ENCODE measurements at places on chromosomes 12 and 14.
A peak's percentile ranks its signal among the peaks of the same experiment; 100 is the strongest.

DNA sequence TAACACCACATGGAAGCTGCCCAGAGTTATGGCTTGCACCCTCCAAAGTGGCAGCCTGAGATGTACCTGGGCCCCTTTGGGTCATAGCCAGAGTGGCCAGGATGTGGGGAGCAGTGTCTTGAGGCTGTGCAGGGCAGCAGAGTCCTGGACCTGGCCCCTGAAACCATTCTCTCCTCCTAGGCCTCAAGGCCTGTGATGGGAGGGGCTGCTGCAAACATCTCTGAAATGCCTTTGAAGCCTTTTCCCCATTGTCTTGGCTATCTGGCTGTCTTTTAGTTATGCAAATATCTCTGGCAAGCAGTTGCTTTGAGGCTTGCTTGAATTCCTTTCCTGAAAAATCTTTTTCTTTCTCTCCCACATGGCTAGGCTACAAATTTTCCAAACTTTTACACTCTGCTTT is 356.5 kb downstream of the DAD1 start:
- DNase-seq: no peak

DNA sequence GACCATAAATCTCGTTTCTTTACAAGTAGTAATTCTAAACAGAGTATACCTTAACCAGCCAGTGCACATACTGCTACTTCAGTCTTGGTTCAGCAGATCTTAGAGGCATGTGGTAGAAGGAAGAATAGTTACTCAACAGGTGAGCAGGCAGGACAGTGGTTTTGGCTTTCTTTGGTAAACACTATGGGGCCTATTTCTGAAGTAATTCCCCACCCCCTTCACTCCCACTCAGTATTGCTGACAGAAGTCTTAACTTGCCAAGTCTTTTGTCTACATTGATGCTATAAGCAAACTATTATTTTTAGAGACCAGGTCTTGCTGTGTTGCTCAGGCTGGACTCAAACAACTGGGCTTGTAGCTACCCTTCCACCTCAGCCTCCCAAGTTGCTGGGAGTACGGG is 68.5 kb downstream of the FBXO34 start:
- DNase-seq: no peak

DNA sequence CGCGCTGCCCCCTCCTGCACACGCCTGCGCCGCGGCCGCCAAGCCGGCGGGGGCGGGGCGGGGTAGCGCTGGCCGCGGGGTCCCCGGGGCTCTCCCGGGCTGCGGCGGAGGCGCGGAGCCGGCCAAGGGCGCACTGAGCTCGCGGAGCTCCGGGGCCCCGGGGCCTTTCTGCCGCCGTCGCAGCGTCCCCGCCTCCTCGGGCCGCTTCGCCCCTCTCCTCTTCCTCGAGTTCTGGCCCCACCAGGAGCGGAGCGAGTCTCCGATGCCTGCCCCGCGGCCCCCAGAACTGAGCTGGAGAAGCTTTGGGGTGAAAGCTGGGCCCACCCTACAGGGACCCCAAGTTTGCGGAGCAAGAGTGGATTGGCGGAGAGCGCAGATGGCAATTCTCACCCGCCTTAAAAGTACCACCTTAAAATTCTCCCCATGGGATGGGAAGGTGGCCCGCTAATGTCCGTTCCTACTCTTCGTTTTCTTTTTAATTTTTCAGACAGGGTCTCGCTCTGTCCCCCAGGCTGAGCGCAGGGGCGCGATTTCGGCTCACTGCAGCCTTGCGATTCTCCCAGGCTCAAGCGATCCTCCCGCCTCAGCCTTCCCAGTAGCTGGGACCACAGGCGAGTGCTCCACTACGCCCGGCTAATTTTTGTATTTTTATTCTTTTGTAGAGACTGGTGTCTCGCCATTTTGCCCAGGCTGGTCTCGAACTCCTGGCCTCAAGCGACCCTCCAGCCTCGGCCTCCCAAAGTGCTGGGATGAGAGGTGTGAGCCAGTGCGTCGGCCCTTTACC is 129.6 kb downstream of the NDUFA12 start:
- no peak for DNase-seq

- DNase-seq: no peak
Measured at GRCh38 chr14:55349565-55349964, 62.1 kb downstream of the ATG14 start.

- peak; percentile 83 for DNase-seq
Measured at GRCh38 chr14:103334644-103335622, 896 bp downstream of the EIF5 start.

DNA sequence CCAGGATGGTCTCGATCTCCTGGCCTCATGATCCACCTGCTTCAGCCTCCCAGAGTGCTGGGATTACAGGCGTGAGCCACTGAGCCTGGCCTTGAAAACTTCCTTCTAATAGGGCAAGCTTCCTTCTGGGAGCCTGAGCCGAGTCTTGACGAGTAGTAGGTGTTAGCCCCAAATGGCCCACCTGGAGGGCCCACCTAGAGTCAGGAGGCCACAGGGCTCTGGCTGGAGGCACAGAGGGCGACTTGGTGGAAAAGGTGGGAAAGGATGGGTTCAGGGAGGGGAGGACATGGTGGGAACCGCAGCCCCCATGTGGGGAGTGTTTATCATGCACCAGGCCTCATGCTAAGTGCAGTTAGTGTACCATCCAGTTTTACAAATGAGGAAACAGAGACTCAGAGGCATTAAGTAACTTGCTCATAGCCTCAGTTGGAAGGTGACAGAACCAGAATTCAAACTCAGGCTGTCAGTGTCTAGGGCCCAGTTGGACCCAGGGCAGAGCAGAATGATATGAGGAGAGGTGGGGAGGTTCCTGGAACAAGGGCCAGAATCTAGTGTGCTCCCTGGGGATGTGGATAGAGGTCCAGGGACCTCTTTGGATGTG is 3.1 kb upstream of the LRP1-AS start:
- no peak for DNase-seq

DNA sequence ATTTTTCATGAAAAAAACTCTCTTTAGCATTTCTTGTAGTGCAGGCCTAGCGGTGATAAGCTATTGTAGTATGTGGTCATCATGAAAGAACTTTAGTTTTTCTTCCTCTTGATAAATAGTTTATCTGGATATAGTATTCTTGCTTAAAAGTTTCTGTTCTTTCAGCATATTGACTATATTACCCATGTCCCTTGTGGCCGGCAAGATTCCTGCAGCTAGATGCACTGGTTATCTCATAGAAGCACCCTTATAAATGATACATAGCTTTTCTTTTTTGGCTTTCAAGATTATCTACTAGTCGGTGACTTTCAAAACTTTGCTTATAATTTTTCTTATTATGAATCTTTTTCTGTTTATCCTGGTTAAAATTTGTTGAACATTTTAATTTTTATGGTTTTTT is 234.8 kb downstream of the ALG10 start:
- no peak for DNase-seq

GRCh38 chr12:58893495-58893894 is 26.8 kb downstream of the LRIG3 start:
- DNase-seq: no peak

DNA sequence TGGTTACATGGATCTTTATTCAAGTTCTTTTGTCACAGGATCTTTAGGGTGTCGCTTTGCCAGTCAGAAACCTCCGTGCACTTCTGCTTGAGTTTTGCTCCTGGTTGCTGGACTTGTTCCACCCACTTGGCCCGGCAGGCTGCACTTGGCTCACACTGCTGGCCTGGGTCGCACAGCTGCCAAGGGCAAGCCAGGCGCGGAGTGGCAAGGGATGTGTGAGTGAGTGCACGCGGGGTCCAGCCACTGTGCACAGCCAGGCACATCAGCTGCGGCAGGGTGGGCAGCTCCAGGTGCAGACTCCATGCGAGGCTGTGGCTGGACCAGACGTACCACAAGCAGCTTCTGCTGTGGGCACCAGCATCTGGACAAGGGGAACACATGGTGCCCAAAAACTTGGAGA is 76.6 kb downstream of the DERA start:
- DNase-seq: no peak

DNA sequence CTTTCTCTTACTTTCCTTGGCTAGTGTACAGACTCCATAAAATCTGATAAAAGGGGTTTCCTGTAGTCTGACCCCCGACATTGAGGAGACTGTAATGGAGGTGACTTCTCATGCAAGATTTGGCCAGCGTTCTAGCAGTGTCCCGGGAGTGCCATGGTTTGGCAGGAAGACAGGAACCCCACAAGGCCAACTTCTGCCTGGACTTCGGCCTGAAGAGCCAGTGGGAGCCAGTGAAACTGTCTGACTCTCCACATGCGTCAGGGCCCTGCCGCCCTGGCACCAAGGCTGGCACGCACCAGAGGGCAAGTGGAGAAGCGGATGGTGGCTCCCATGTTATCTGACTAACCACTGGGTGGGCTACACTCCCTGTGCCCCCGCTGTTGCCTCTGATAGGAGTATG is 70.5 kb downstream of the TMEM260 start:
- no peak for DNase-seq

GRCh38 chr14:62289471-62289870 is 527.3 kb downstream of the SNAPC1 start:
- DNase-seq: no peak

DNA sequence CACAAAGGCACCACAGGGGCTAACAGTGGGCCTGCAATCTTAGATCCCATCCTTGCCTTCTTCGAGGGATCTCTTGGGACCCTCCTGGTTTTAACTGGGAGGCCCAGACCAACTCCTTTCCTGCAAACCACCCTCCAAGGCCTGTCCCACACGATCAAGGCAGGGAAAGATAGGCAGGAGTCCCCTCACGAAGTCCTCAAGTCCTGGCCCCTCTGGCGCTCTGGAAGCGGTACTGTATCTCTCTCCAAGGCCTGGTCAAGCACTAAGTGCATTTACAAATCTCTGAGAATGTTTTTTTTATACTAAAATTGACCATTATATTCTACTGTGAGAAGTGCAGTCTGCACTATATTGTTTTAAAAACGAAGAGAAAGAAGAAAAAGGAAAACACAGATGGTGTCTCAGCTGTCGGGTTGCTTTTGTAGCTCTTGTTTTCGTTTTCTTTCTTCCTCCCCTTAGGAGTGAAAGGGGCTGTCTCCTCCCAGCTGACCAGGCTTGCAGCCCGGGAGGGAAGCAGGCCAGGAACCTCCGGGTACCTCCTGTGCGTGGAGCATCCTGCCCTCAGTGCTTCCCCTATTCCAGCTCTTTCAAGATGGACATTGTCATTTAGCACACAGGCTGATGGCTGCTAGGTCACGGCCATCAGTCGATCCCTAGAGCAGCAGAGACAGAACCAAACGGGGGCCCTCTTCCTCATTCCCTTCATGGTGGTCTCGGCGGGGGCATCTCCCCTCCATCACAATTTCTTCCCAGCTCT is 56.7 kb downstream of the FAM222A start:
- no peak for DNase-seq

GRCh38 chr12:92362126-92362525 is 216.5 kb upstream of the BTG1 start:
- no peak for DNase-seq

DNA sequence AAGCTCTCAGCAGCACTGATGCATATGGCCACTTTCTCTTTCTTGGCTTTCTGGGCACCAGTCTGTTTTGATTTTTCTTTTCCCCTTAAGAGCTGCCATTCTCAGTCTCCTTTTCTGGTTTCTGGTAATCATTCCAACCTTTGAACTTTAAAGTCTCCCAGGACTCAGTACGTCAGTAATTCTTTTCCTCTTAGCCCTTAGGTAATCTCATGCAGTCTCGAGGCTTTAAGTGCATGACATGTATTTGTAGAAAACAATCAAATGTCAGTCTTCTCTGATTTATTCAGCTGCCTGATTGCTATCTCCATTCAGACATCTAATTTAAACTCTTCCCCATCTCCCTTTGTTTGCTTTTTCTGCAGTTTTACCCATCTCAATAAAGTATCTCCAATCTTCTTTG is 139.1 kb upstream of the PDZRN4 start:
- DNase-seq: no peak

- no peak for DNase-seq
Measured at GRCh38 chr14:76053572-76054355, 68.2 kb downstream of the IFT43 start.

GRCh38 chr12:116859079-116859478 is 22.2 kb downstream of the HRK start:
- no peak for DNase-seq

- DNase-seq: no peak
Measured at GRCh38 chr14:77475432-77476115, 17.7 kb downstream of the AHSA1 start.

DNA sequence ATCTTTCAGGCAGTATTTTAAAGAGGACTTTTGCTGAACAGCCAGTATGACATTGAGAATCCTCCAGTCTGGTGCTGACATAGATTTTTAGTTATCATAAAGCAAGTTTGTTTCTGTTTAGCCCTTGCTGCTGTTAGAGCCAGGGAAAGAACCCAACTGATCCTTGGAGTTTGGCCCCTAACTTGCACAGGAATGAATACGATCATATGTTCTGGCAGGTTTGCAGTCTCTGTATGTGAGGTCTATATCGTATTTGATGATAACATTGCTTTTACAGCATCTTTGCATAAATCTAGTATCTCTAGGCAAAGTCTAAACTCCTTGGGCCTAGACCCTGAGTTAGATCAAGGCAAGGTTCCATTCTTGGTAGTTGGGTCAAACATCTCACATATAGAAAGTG is 4.3 kb upstream of the CCDC175 start:
- DNase-seq: no peak

DNA sequence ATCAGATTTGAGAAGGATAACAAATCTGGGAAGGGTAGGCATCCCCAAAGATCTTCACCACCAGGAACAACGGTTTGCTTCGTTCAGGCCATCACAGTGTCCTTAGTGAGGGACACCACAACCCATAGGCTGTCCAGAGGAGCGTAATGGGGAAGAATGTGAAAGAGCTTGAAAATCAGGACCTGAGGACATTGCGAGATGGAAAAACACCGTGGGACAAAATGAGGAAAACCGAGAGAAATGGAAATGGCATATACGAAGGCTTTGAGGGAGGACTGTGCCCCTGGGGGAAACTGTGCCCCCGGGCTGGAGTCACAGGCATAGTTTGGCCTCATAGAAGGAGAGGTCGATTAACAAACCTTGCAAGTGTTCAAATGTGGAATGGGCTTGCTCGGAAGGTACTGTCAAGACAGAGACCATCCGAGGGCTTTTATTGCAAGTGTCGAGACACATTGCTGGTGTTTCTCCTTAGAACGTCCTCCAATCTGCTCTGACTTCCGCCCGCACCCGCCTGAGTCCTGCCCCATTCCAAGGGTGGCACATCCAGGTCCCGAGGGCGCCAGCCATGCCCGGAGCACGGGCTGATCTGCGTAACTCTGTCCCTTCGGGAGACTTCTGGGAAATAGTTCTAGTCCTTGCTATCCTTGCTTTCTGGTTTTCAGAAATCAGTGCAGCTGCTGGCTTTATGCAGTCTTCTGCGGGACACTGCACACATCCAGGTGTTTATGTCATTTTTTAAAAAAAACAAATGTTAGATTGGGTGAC is 885 bp upstream of the PALS1 start:
- DNase-seq: no peak

- DNase-seq: no peak
Measured at GRCh38 chr12:94235848-94236247, 87.5 kb downstream of the PLXNC1 start.
